ENCODE measurements at places on chromosomes 1 and 21.

DNA sequence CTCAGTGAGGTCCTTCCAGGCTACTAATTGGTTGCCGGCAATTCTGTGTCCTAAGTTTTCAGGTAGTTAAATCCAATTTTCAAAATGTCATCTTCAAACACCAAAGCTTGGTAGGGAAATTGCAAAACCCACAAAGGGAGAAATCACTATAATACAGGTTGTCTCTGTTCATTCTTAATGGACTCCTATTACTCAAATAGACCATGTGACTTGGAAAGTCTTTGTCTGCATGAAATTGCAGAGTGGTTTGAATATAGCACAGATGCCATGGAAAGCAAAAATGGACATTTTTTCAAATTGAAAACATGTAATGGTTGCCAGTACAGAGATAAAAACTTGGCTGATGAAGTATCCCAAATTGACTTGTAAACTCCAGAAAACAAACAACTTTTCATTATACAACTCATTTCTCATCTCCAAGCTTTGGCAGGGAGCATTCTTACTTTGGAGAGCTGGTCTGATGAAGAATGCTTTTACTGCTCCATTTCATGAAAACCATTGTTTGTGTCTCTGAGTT lies 169.5 kb upstream of the PKN2 start:
- DNase-seq = no peak

GRCh38 chr1:16132325-16132785 lies 23.5 kb downstream of the EPHA2 start:
- no peak for DNase-seq

DNA sequence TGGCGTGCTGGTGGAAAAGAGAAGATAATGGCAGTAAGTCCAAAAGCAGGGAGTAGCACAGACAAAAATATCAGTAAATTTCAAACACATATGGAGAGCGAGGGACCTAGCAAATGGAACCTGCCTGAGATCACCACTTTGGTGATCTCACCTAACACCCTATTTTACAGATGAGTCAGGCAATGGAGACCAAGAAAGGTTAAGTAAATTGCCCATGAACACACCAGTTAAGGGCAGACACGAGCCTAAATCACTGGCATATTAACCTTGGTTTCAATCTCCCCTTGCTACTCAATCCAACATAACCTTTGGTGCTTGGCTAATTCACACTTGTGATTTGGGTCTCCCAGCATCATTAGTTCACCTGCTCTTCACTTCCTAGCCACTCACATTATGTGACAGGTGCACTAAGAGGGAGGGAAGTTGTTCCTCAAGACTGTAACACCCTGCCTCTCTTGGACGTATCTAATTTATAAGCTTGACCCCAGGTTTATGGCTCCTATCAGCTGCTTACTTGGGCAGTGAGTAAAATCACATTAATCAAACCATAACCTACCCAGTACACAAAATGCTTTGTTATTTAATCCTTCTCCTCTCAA lies 11.5 kb downstream of the ZNF697 start:
- no peak for DNase-seq

DNA sequence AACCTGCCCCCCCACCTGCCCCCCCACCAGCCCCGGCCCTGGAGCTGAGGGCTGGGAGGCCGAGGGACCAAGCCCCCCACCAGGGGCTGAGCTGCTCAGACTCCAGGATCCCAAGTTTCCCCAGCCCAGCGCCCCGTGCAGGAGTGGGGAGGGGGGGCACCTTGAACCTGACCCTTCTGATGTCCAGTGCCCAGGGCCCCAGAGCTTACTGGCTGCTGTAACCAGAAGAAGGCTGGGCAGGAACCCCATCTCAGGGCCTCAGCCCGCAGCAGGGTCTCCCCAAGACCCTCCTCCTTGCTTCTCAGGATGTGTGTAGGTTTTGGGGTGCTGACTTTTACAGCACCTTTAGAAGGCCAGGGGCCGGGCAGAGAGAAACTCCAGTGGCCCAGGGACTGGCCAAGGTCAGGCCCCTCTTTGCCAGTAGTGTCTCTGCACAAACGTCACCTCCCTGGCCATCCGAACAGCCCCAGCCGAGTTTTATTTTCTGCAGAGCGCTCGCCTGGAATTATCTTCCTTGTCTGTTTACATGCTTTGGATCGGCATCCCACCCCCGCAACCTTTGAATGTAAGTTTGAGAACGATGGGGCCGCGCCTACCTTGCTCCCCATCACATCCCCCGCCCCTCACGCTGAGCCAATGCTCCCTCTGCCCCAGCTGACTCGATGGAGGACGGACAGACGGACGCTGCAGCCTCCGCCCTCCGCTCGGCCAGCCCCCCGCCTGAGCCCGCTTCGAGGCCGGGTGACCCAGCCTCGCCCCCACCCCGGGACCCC lies 70.1 kb upstream of the CASZ1 start:
- peak; percentile 96 for DNase-seq

GRCh38 chr1:198001776-198002408 lies 84.7 kb downstream of the LHX9 start:
- DNase-seq = no peak

DNA sequence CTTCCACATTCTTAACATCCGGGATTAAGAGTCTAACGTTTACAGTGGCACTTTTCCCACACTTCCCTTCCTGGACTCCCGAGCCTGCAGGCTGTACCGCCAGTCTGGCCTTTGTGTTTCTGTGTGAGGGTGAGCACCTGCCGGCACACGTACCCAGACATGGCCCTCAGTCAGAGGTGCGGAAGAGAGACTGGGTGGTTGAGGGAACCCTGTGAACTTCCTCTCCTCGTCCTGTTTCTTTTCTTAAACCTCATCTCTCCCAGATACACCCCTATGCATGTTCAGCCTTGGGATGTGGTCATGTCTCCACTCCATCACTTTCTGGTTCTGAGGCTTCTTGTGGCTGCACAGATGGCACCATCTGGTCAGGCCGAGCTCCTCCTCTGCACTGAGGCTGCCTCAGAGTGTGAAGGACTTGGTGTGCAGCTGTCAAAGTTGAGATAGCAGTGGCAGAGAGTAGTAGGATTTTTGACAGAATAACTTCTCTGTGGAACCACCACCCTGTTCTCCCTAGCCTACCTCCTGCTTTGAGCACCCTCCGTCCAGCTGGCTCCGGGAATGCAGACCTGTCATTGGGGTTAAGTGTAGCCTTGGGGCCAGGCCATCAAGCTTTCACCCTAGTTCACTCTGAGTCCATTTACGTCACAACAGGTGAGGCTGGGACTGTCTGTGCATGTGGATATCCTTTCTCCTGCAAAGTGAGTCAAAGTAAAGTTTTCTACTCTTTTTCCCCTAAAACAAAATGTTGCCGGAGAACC lies 31.4 kb downstream of the VASH2 start:
- no peak for DNase-seq

DNA sequence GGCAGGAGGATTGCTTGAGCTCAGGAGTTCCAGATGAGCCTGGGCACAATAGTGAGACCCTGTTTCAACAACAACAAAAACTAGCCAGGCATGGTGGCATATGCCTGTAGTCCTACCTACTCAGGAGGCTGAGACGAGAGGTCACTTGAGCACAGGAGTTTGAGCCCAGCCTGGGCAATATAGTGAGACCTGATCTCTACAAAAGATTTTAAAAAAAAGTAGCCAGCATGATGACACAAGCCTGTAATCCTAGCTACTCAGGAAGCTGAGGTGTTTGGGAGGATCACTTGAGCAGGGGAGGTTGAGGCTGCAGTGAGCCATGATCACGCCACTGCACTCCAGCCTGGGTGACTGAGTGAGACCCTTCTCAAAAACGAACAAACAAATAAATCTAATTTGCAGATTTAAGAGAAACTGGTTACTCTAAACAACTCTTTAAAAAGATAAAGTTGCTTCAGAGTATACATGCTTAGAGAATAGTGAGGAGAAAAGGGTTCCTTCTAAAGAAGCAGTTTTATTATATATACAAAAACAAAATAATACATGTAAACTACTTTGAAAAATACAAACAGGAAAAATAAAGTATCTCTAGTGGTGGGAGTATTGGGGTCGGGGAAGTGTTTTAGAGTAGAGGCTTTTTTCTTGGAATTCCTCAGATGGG lies 88.4 kb downstream of the ADCY10 start:
- no peak for DNase-seq

DNA sequence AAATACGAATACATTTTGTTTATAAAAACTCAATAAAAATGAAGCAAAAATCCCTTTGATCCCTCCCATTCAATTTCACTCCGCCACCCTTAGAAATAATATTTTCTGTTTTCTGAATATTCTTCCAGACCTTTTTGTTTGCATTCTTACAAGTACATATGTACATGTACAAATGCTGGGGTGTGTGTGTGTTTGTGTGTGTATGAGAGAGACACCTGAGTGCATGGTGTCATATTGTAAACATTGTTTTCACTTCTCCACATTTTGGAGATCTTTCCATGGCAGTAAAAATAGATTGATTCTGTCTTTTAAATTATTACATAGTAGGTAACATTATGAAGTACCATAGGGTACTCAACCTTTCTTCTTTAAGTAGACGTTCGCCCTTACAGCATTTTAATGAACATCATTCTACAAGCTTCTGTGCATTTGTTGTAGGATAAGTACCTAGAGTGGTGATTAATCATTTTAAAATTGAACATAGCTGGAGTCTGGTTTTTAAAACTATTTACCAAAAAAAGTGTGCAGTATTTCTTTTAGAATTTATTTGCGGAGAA lies 1.3 kb upstream of the MPC2 start:
- DNase-seq = no peak

DNA sequence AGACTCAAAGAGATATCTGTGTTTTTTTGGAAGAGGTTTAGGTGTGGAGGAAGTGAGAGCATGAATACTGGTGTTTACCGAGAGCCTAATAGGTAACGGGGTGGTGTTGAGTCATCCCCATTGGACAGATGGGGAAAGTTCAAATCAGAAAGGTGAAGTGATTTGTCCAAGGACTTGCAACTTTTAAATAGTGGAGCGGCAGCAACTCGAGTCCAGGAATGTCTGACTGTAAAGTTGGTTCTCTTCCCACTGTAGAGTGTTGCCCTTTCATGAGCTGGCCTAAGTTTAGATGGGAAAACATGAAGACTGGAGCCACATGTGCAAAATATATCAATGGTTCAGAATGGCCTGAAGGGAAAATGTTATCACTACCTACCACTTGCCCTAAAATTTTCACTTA lies 125.7 kb downstream of the LYPLAL1 start:
- DNase-seq = no peak

GRCh38 chr1:61455400-61455799 lies 269.5 kb downstream of the TM2D1 start:
- DNase-seq = no peak

- no peak for DNase-seq
Observed at GRCh38 chr1:56466538-56466937, 112.8 kb downstream of the PLPP3 start.

DNA sequence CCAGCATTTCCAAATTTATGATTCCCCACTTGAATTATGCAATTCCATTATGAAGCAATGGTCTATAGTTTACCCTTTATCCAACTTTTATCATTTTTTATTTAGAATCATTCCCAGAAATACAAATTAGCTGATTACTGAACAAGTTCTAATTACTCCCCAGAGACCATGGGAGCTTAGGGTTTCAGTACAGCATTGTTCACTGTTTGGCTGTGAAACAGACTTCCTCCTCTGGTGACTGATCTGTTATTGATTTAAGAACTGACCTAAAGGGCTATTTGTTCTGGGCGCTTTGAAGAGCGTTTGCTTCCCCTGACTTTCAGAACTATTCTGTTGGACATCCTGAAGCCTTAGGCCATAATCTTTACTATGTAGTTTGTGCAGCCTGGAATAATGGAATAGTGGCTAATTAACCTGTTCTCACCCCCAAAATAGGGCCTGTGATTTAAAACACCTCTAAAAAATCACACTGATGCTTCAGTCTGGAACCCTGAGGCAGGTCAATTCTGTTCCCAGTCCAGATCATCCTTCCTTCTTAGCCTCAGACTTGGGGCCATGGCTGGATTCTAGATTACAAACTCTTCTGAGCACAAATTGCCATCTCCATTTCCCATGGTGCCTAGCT lies 58.7 kb downstream of the ALG14 start:
- DNase-seq = no peak

- DNase-seq = no peak
Observed at GRCh38 chr1:182715531-182715930, 31.1 kb upstream of the RGS8 start.

- no peak for DNase-seq
Observed at GRCh38 chr1:20343149-20343937, 52.7 kb downstream of the VWA5B1 start.

DNA sequence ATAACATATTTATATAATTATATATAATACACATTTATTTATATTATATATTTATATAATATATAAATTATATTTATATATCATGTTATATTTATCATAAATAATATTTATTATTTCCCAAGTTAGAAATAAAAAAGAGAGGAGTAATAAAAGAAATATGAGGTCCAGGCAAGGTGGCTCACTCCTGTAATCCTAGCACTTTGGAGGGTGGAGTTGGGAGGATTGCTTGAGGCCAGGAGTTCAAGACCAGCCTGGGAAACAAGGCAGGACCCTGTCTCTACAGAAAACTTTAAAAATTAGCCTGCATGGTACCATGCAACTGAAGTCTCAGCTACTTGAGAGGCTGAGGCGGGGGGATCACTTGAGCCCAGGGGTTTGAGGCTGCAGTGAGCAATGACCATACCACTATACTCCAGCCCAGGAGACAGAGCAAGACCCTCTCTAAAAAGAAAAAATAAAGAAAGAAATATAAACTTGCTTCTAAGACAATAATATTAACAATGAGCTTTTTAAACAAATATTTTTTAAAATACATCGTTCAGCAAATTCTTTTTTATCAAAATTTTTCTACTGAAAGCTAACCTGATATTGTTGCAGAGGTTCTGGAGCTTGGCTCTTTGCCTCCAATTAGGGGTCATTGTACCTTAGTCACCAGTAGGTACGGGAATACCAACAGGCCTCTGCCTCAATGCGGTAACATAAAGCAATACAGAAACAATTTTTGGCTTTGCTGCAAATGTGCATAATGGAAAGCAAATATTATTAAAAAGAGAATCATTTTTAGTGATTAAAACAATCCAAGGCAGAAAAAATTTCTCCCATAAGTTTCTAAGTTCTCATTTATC lies 290.0 kb downstream of the SETD4 start:
- no peak for DNase-seq

- DNase-seq = peak; percentile 82
Observed at GRCh38 chr1:211469938-211470529, 21.9 kb downstream of the RD3 start.

- DNase-seq = no peak
Observed at GRCh38 chr1:214264976-214265375, 16.0 kb upstream of the SMYD2 start.

DNA sequence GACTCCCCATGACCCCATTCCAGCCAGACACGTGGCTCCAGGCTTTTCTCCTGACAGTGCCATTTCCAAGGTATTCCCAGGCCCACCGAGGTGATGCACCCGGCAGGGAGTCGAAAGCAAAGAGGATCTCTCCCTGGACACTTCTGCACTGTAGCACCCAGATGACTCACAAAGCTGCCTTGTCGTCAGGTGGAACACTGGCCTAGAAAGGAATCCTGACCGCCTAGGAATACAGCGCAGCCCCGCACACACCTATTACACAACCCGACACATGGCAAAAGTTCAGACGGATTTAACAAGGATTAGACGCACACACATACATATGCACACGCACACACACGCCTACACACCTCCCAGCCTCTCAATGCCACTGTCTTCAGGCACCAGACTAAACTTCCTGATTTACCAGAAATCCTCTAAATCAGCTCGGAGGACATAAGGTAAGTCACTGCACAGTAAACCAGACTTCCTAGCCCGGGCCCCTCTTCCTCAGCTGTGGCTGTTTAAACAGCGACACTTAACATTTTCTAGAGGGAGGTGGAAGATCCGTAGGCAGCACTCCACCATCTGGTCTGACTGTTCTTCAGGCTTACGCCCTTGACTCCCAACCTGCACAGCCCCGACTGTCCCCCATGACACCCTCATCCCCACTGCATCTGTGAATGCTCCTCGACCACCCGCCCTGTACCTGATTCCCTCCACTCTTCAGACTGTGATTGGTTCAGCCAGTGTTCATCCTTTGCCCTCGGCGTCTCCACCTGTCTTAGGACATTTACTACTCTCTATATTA lies 12.7 kb downstream of the FAM89A start:
- no peak for DNase-seq
